ENCODE measurements at places on chromosomes 3 and 15.

DNA sequence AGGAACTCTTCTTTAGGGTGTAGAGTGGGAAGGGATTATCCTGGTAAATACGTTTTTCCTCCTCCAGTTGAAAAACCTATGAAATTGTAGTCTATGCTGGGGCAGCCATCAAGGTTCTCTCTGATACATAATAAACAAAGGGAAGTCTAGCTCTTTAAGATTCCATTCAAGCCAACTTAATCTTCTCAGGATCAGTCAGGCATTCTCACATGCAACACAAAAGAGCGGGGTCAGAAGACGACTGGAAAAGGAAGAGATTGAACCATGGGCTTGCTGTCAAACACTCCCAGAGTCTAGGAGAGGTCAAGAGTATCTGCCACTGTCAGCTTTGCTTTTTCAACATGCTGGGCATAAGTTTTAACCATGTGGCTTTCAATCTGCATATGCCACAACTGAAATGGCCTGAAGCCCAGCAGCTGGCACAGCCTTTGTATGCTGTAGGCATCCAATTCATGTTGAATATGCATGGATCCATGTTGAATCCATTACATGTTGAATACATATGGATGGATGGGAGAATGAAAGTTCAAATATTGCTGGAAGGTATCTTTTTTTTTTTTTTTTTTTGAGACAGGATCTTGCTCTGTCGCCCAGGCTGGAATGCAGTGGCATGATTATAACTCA lies 8.5 kb downstream of the TRAT1 start:
- no peak for DNase-seq

- DNase-seq = no peak
Observed at GRCh38 chr3:159669766-159670165, 318.9 kb upstream of the IL12A start.

GRCh38 chr3:61929617-61930016 lies 368.2 kb downstream of the PTPRG start:
- no peak for DNase-seq

GRCh38 chr3:54235998-54236397 lies 113.6 kb downstream of the CACNA2D3 start:
- DNase-seq = no peak

GRCh38 chr3:22296601-22297000 lies 545.6 kb upstream of the ZNF385D start:
- no peak for DNase-seq

DNA sequence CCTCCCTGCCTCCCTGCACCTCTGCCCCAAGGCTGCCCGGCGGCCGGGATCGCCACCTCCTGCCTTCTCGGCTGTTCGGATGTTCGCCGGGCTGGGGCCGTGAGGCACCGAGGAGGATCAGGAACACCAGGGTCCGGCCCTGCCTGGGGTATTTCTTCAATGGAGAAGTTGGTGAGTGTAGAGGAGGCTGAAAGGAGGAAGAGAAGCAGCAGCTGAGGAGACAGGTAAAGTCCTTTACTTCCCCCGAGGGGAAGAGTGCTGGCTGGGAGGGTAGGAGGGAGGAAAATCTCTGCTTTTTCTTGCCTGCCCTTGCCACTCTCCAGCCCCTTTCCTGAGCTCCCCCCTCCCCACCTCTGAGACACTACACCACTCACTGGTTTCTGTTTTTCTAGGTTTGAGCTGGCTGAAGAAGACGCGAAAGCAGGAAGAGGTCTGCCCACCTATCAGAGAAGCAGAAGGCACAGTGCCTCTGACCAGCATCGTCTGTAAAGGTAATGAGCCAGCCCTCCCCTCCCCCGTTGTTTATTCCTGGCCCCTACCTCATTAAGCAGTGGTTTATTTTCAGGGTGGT lies 519 bp downstream of the ASB7 start:
- DNase-seq = no peak

- DNase-seq = no peak
Observed at GRCh38 chr3:165197481-165197800, 1.3 kb upstream of the SLITRK3 start.

DNA sequence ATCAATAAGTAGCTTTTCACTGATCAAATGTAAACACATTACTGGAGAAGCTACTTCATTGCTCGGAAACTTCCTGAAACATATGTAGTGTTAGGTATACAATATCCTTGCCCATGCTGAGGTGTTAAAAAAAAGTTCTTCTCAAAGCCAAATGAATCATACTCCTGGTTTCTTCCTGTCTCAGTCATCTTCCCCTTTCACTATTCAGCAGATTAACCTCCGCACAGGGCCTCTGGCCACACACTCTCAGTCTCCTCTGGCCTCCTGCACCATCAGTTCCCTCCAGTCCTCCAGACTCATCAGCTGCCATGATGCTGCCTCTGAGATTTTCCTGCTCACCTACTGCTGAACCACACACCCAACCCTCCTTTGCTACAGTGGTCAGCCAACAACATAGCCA lies 70.5 kb upstream of the BOC start:
- DNase-seq = no peak

GRCh38 chr3:67863869-67864268 lies 209.5 kb upstream of the SUCLG2 start:
- no peak for DNase-seq

DNA sequence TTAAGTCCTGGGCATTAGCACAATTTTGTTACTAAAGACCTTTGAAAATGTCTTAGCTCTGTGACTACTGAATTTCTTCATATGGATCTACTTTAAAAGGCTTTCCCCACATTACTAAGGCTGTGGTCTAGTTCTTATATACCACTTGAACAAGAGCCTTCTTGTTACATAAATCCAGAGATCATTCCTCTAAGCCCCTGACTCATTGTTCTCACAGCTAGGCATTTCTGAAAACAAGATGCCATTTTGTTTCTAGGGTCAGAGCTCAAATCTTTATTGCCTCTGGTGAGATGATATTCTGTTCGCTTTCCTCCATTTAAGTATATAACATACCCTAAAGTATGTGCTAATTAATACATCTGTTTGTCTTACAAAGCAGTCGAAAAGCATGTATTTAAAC lies 29.8 kb upstream of the LPP start:
- no peak for DNase-seq

DNA sequence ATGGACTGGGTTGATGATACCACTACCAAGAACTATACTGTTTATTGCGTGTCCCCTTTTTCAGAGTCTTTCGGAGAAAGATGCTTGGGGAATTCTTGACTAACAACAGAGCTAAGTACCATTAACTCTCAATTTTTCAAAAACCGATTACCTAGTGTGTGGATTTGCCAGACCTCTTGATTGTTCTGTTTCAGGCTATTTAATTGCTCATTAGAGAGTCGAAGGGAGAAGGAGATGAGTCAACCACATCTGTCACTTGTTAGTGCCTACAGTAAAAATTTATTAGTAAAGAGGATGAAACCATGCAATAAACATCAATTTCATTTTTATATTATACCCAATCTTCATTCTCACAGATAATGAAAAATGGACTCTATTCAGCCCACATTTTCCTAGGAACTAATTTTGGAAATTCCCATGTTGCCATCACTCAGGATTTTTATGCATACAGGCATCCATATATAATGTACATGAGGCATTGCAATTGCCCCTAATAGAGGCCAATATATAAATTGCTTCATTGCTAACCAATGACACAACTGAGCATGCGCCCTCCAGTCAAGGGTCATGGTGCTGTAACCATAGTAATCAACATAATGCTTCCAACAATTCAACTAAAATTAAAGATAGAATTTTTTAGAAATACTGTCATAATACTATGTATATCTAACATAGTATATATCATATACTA lies 541.7 kb downstream of the TBL1XR1 start:
- no peak for DNase-seq
